ENCODE measurements at places on chromosomes 5 and 9. TPM values are rescaled to one million over a fixed set of nuclear protein-coding genes. Genes with fewer than 3 reads are reported as not detected.

PIP5KL1 gene
- 11.9 TPM for total RNA-seq

MLANA gene
- total RNA-seq, result not detected

ECSCR gene
- total RNA-seq, result not detected

SHOC1 gene
- total RNA-seq, result not detected

PTGES gene
- 1.0 TPM for total RNA-seq

CSNK1A1 gene
- total RNA-seq, result 289 TPM

ARL15 gene
- 37.4 TPM for total RNA-seq

SPINK7 gene
- total RNA-seq, result not detected

IGFBPL1 gene
- total RNA-seq, result 590 TPM

GALT gene
- 57.5 TPM for total RNA-seq

PLEKHG4B gene
- 49.4 TPM for total RNA-seq

CDH9 gene
- 3.6 TPM for total RNA-seq
